ENCODE measurements at places on chromosomes 7 and 10.
A peak's percentile ranks its signal among the peaks of the same experiment; 100 is the strongest.

GRCh38 chr7:44530990-44531389, 10.1 kb downstream of the NPC1L1 start:
- H3K4me1 ChIP-seq, result peaks cover 4% of the 10 kb centered on the region
- H3K27ac ChIP-seq, result peak overlapping the region; percentile 51
- no peak overlapping the region for H3K4me3 ChIP-seq
- H3K27me3 ChIP-seq, result peaks cover 17% of the 10 kb centered on the region

DNA sequence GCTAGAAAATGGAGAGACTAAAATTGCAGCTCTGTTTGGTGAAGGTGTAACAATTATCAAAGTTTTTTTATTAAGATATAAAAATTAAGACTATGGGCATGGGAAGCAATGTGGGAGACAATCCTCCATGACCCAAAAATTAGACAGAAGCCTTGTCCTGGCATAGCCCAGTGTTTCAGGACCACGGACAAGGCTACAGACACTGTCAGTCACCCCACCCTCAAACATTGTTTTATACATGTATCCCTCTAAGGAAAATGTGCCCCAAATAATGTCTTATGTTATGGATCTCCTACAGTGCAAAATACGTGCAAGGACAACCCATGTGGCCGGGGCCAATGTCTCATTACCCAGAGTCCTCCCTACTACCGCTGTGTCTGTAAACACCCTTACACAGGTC, 24.0 kb downstream of the HABP2 start:
- H3K27ac ChIP-seq, result no peak overlapping the region
- peak; percentile 74 for DNase-seq
- peaks cover 28% of the 10 kb centered on the region for H3K27me3 ChIP-seq
- no peaks in the 10 kb centered on the region for H3K36me3 ChIP-seq
- H3K4me3 ChIP-seq, result no peak overlapping the region

- peaks cover 4% of the 10 kb centered on the region for H3K27me3 ChIP-seq
- no peaks in the 10 kb centered on the region for H3K36me3 ChIP-seq
- no peaks in the 10 kb centered on the region for H3K4me1 ChIP-seq
- H3K4me3 ChIP-seq, result no peak overlapping the region
- no peak for DNase-seq
Measured at GRCh38 chr10:133117688-133118071, 30.0 kb downstream of the ADGRA1 start.

GRCh38 chr10:79244841-79245504, 102.3 kb upstream of the PPIF start:
- H3K27ac ChIP-seq, result peak overlapping the region; percentile 29
- H3K4me1 ChIP-seq, result peaks cover 68% of the 10 kb centered on the region
- H3K36me3 ChIP-seq, result no peaks in the 10 kb centered on the region
- peaks cover 8% of the 10 kb centered on the region for H3K27me3 ChIP-seq
- peak overlapping the region; percentile 62 for H3K4me3 ChIP-seq
- DNase-seq, result no peak

- H3K4me1 ChIP-seq, result peaks cover 27% of the 10 kb centered on the region
- peak overlapping the region; percentile 57 for H3K27ac ChIP-seq
- H3K36me3 ChIP-seq, result no peaks in the 10 kb centered on the region
- DNase-seq, result no peak
Measured at GRCh38 chr10:117757086-117757720, 214.7 kb downstream of the EMX2 start.

DNA sequence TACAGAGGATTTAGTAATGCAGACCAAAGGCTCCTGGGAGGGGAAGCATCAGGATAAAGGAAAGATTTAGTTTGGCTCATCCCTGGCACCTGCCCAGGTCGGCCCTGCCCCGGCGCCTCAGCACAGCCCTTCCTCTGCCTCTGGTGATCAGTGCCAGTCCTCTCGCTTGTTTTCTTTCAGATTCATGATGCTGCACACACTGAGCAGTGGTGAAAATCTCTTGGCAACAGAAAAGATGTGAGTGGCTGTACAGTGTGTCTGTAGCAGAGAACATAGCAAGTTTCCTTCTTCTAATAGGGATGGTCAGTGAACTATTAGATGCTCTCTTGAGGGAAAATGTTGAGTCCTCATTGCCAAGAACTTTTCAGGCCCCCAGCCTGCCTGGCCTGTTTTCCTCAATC, 994.1 kb downstream of the KCNMA1 start:
- H3K4me3 ChIP-seq, result no peak overlapping the region
- no peak overlapping the region for H3K27ac ChIP-seq
- H3K4me1 ChIP-seq, result peaks cover 50% of the 10 kb centered on the region
- DNase-seq, result no peak

DNA sequence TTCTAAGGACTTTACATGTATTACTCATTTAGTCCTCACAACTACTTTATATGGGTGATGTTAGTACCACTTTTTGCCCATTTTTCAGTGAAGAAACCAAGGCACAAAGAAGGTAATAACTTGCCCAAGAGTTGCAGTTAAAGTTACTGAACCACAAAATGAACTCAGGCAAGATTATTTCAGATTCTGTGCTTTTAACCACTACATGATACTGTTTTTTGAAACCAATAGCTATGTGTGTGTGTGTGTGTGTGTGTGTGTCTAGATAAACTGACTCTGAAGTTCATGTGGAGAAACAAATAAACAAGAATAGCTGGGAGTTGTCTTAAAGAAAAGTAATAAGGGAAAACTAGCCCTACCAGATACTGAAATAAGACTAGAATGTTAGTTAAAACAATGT, 60.8 kb upstream of the OIT3 start:
- DNase-seq, result no peak
- H3K27me3 ChIP-seq, result no peaks in the 10 kb centered on the region
- H3K4me3 ChIP-seq, result no peak overlapping the region
- H3K36me3 ChIP-seq, result no peaks in the 10 kb centered on the region
- H3K4me1 ChIP-seq, result peaks cover 37% of the 10 kb centered on the region

DNA sequence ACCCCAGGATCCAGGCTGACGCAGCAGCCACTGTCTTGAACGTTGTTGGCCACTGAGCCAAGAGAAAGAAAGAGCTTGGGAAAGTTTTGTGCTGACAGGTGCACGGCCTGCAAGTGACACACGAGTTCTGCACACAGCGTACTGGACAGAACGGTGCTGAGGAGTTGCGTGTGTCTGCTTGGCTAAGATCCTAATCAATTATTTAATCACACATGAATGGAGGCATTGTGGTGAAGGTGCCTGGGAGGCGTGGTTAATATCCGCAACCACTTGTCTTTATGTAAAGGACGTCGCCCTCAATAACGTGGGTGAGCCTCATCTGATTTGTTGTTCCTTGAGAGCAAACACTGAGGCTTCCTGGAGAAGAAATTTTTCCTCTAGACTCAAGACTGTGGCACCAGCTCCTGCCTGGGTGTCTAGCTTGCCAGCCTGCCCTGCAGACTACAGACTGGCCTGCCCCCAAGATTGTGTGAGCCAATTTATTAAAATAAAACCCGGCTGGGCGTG, 16.6 kb upstream of the GNA12 start:
- H3K27ac ChIP-seq, result peak overlapping the region; percentile 40
- no peaks in the 10 kb centered on the region for H3K36me3 ChIP-seq
- peaks cover 7% of the 10 kb centered on the region for H3K27me3 ChIP-seq
- H3K4me3 ChIP-seq, result no peak overlapping the region

- no peaks in the 10 kb centered on the region for H3K4me1 ChIP-seq
- no peak for DNase-seq
- H3K4me3 ChIP-seq, result no peak overlapping the region
- H3K27ac ChIP-seq, result no peak overlapping the region
- no peaks in the 10 kb centered on the region for H3K27me3 ChIP-seq
Measured at GRCh38 chr7:52639126-52639525, 396.3 kb upstream of the POM121L12 start.

GRCh38 chr7:121101083-121101482, 112.6 kb downstream of the CPED1 start:
- peaks cover 3% of the 10 kb centered on the region for H3K27me3 ChIP-seq
- H3K4me3 ChIP-seq, result no peak overlapping the region
- DNase-seq, result no peak
- H3K4me1 ChIP-seq, result peaks cover 36% of the 10 kb centered on the region
- peaks cover 12% of the 10 kb centered on the region for H3K36me3 ChIP-seq

- no peak overlapping the region for H3K27ac ChIP-seq
- no peak for DNase-seq
- H3K4me3 ChIP-seq, result no peak overlapping the region
Measured at GRCh38 chr10:86580521-86580891, 58.9 kb upstream of the WAPL start.

DNA sequence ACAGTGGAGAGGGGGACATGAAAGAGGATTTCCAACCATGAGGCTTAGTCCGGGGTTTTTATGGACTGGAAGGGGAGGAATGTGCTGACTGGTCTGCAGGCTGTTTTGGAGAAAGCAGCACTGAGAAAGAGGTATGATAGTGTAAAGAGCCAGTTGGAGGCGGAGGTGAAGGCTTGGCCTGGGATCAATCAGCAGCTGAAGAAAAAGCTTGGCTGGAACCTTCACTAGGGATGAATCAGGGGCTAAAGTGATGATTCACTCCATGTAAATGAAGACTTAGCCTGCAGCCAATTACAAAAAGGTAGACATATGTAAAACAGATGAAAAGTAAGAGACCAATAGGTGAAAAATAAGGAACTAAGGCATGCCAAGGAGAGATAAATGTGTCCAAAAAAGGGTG, 1382.6 kb downstream of the GATA3 start:
- H3K4me1 ChIP-seq, result no peaks in the 10 kb centered on the region
- H3K27ac ChIP-seq, result no peak overlapping the region
- peaks cover 3% of the 10 kb centered on the region for H3K27me3 ChIP-seq
- H3K36me3 ChIP-seq, result no peaks in the 10 kb centered on the region
- no peak overlapping the region for H3K4me3 ChIP-seq

GRCh38 chr10:119205894-119206602, 1.3 kb upstream of the GRK5 start:
- peaks cover 46% of the 10 kb centered on the region for H3K4me1 ChIP-seq
- H3K27me3 ChIP-seq, result peaks cover 15% of the 10 kb centered on the region
- DNase-seq, result peak; percentile 27

- H3K4me1 ChIP-seq, result peaks cover 75% of the 10 kb centered on the region
- no peak overlapping the region for H3K27ac ChIP-seq
- H3K4me3 ChIP-seq, result no peak overlapping the region
- H3K27me3 ChIP-seq, result peaks cover 17% of the 10 kb centered on the region
- H3K36me3 ChIP-seq, result no peaks in the 10 kb centered on the region
Measured at GRCh38 chr10:69663369-69663947, 33.4 kb downstream of the FAM241B start.

DNA sequence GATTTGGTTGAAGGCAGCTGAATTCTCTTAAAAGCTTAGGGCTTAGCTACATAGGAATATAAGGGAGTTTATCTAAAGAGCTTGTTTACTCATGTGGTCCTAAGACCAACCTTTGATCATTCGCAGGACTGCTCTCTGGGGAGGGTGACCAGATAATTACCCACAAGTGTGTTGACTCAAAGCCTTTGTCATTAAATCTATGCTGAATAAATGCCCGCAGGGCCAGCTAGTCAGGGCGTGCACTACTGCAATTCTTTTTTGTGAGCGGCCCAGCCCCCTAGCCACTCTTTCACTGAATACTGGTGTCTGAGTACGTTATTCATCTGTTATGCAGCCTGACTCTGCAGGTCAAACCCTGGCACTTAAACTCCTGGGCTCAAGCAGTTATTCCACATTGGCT, 69.6 kb downstream of the AKAP9 start:
- peaks cover 99% of the 10 kb centered on the region for H3K36me3 ChIP-seq
- H3K27me3 ChIP-seq, result no peaks in the 10 kb centered on the region
- H3K4me1 ChIP-seq, result no peaks in the 10 kb centered on the region
- H3K27ac ChIP-seq, result no peak overlapping the region
- H3K4me3 ChIP-seq, result no peak overlapping the region

DNA sequence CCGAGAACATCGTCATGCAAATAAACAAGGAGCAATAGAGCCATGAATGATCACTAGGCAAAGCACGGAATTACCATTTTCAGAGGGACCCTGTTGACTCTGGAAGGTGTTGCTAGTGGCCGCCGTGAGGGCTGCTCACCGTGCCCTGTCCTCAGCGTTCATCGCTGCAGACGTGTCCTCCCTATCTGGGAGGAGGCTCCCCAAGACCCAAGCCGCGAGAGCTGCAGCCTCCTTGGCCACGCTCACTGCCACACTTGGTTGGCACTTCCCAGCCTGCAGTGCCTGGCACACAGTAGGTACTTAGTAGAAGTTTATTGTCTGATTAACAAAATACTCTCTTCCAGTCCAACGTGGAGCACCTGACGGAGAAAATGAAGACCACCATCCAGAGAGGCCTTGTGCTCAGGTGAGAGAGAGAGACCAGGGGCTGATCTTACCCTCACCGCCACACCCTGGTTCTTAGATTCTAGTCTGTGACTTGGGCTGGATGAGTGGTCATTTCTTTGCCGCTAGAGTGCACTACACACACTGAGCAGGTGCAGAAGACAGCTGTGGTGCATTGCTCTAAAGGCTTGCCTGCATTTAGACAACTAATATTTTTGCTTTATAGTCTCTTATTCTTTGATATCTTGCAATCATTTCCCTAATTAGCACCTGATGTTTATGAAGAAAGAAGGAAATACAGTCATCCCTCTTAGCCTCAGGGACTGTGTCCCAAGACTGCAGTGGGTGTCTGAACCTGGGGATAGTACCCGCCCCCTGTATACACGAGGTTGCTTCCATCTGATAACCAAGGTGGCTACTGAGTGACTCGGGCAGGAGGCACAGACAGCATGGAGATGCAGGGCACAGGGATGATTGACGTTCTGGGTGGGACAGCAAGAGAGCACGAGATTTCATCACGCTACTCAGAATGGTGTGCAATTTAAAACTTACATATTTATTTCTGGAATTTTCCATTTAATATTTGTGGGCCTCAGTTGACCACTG, 40.3 kb downstream of the PITRM1 start:
- H3K36me3 ChIP-seq, result peaks cover 80% of the 10 kb centered on the region
- no peak overlapping the region for H3K4me3 ChIP-seq

DNA sequence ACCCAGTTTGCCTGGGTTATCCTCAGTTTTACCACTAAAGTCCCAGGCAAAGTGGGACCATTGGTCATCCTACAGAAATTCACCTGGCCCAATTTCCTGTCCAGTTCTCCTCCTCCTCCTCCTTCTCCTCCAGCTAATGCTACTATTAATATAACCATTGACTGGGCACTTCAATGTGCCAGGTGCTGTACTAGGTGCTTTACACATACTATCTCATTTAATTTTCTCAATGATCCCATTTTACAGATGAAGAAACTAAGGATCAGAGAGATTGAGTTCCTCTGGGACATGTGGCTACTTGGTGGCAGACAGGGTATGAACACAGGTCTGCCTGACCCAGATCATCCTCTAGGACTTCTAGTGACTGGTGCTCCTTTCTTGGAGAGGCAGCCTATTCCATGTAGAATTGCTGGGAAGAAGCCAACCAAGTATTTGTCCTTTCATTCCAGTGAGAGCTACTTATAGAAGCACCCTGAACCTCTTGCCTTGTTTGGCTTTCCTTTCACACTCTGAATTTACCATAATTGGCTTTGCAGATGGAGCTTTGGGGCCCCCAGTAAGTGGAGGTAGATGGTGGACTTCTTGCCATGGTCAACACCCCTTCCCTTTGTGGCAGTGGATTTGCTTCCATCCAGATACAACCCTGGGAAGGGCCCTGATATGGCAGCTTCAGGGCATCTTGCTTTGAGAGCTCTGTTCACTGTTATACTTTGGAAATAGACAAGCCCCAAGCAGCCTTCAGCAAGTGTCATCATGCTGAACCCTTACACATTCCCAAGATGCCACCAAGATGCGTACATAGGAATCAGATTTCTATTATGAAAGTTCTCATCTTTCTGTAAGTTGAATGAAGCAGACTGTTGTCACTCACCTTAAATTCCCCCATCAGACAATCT, 78.7 kb downstream of the MYOF start:
- peaks cover 54% of the 10 kb centered on the region for H3K4me1 ChIP-seq
- DNase-seq, result no peak
- no peaks in the 10 kb centered on the region for H3K27me3 ChIP-seq

GRCh38 chr7:80082213-80082612, 52.4 kb upstream of the GNAI1 start:
- no peak overlapping the region for H3K27ac ChIP-seq
- no peak for DNase-seq
- H3K4me3 ChIP-seq, result no peak overlapping the region
- H3K27me3 ChIP-seq, result peaks cover 3% of the 10 kb centered on the region

GRCh38 chr7:1403638-1404459, 55.4 kb downstream of the MICALL2 start:
- no peaks in the 10 kb centered on the region for H3K36me3 ChIP-seq
- H3K4me1 ChIP-seq, result peaks cover 17% of the 10 kb centered on the region
- H3K4me3 ChIP-seq, result peak overlapping the region; percentile 76
- DNase-seq, result peak; percentile 54
- no peak overlapping the region for H3K27ac ChIP-seq
